CD4-positive, alpha-beta T cell treated with Interleukin-1 beta for 1 hour (primary cell): ENCODE measurements at places on chromosomes 3 and 15.

- no peak for DNase-seq
Measured at GRCh38 chr3:161420746-161421145, 49.4 kb upstream of the SPTSSB start.

DNA sequence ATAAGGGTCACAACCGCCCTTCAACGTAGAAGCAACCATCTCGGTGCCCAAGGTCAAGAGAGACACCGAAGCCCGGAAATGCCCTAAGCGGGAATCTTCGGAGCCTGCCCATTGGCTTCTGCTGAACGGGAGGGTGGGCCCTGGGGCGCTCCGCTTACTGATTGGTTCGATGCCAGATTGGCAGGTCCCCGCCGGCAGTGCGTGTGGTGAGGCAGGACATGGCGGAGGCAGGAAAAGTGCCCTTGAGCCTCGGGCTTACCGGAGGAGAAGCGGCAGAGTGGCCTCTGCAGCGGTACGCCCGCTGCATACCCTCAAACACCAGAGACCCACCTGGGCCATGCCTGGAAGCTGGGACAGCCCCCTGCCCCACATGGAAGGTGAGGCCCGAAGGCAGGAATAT is at the start of gene REC114:
Gene REC114 (plus strand): TSS at position 197 of the 400 bp plus-strand sequence. CDS start 22 bp downstream, at position 219.
- no peak for DNase-seq

DNA sequence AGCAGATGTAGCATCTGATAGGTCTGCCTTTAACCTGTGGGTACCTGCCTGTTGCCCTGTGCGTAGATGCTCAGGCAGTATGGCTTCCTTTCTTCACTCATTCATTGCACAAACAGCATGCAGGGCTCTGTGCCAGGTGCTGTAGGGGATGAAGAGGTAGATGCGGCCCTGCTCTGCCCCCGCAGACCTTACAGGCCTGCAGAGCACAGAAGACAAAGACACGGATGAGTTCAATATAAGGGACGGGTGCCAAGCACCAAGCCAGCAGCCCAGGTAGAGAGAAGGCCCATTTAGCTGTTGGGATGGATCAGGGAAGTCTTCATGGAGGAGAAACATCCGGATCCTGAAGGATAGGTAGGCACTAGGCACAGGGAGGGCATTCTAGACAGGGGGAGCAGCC is 69.4 kb downstream of the AAGAB start:
- DNase-seq = no peak

GRCh38 chr3:148455098-148455497 is 242.6 kb upstream of the AGTR1 start:
- no peak for DNase-seq

DNA sequence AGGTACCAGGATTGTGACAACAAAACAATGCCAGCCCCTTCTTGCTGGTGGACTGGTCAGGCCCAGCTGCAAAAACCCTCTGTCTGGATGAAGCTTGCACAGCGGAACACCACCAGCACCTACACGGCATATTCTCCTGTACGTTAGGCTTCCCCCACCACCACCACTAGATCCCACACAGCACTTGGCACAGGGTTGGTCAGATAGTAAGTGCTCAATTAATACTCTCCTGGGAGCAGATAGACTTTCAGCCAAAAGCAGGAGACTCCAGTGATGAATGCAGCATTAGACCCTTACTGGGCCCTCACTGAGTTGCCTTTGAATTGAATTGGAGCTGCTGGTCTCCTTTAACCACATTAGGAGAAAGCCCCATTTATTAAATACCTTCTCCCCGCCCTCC is 97.9 kb downstream of the CPN2 start:
- no peak for DNase-seq

DNA sequence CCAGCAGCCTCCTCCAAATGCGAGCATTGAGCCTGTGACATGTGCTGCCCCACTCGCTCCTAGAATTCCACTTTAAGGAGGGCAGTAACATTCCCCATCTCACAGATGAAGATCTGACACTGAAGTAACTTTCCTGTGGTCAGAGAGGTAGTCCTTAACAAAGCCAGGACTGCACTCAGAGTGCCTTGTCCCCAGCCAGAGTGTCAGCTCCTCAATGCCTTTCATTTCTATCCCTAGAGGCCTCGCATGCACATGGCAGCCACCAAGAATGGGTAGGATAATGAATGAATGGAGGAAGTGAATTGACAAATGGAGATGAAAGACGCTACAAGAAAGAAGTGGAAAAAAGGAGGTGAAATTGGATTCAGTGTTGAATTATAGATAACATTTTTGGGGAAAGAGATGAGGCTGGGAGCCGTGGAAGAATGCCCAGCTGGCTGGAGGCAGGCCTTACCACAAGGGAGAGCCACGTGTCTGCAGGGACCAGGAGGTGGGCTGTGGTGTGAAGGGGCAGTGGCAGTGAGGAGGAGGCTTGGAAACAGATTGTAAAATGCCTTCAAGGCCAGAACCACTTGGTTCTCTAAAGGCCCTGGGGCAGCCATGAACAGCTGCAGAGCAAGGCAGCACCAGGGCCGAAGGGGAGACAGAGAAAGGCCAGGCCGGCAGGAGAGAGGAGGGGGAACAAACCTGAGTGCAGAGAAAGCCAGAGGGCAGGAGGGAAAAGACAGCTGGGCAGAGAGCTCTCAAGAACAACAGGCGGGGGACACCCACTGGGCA is 10.4 kb downstream of the CFAP92 start:
- DNase-seq = no peak

DNA sequence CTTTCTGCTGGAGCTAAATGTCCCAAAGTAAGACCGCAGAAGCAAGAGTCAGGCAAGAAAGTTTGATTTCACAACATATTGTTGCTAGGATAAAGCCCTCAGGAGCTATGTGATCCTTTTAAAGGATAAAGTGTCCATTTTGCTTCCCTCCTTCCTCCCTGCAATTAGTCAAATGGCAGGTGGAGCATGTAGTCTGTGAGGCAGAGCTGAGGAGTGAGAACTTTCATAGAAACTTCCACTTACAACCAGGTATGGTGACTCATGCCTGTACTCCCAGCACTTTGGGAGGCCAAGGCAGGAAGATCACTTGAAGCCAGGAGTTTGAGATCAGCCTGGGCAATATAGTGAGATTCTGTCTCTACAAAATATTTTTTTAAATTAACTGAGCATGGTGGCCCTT is 25.2 kb upstream of the RHCG start:
- DNase-seq = no peak

- DNase-seq = no peak
Measured at GRCh38 chr3:171784937-171785336, 25.3 kb downstream of the PLD1 start.

DNA sequence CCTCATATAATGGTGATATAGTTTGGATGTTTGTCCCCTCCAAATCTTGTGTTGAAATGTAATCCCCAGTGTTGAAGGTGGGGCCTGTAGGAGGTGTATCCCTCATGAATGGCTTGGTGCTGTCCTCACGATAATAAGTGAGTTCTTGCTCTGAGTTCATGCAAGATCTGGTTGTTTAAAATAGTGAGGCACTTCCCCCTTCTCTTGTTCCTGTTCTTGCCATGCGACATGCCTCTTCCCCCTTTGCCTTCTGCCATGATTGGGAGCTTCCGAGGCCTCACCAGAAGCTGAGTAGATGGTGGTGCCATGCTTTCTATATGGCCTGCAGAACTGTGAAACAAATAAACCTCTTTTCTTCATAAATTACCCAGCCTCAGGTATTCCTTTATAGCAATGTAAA is 39.2 kb downstream of the REC114 start:
- DNase-seq = no peak
